ENCODE measurements at places on chromosomes 5 and 9. TPM values are rescaled to one million over a fixed set of nuclear protein-coding genes. Genes with fewer than 3 reads are reported as not detected.

The BRD8 gene
- 17.0 TPM for polyA plus RNA-seq

The UBE2QL1 gene
- polyA plus RNA-seq, result 0.27 TPM

The ZDHHC11B gene
- 5.3 TPM for polyA plus RNA-seq

The FOXI1 gene
- not detected for polyA plus RNA-seq

The KCNV2 gene
- polyA plus RNA-seq, result not detected

The SV2C gene
- 1.6 TPM for polyA plus RNA-seq

The PLGRKT gene
- polyA plus RNA-seq, result 55.0 TPM

The GAS1 gene
- polyA plus RNA-seq, result 0.89 TPM

The SPINK1 gene
- 258 TPM for polyA plus RNA-seq

The LECT2 gene
- polyA plus RNA-seq, result not detected

The PKD2L2 gene
- not detected for polyA plus RNA-seq

The C9orf153 gene
- polyA plus RNA-seq, result not detected

The PCDHB15 gene
- polyA plus RNA-seq, result 1.7 TPM

The CYSRT1 gene
- polyA plus RNA-seq, result 2.2 TPM

The PHF2 gene
- 14.9 TPM for polyA plus RNA-seq

The PPP1R2B gene
- polyA plus RNA-seq, result not detected

The COL15A1 gene
- 12.5 TPM for polyA plus RNA-seq

The CCIN gene
- not detected for polyA plus RNA-seq

The PCDHB3 gene
- polyA plus RNA-seq, result not detected

The TPD52L3 gene
- not detected for polyA plus RNA-seq

The IFNA13 gene
- not detected for polyA plus RNA-seq

The ADAMTS12 gene
- 0.37 TPM for polyA plus RNA-seq

The SEPTIN8 gene
- polyA plus RNA-seq, result 14.6 TPM

The ITGA1 gene
- 1.6 TPM for polyA plus RNA-seq

The DNAH5 gene
- not detected for polyA plus RNA-seq

The SLC30A5 gene
- polyA plus RNA-seq, result 22.7 TPM

The IL5 gene
- polyA plus RNA-seq, result 0.43 TPM

The ARSI gene
- not detected for polyA plus RNA-seq

The SPAAR gene
- 0.53 TPM for polyA plus RNA-seq

The OR1J2 gene
- not detected for polyA plus RNA-seq

The GPR151 gene
- not detected for polyA plus RNA-seq

The ACER2 gene
- polyA plus RNA-seq, result 1.1 TPM

The DOLPP1 gene
- 27.4 TPM for polyA plus RNA-seq

The ANKRD33B gene
- polyA plus RNA-seq, result 0.27 TPM

The SAXO1 gene
- polyA plus RNA-seq, result 0.01 TPM

The TNC gene
- polyA plus RNA-seq, result 0.54 TPM

The TNPO1 gene
- 69.3 TPM for polyA plus RNA-seq

The ADAMTS13 gene
- polyA plus RNA-seq, result 6.5 TPM

The DDX4 gene
- polyA plus RNA-seq, result not detected

The COL23A1 gene
- 1.6 TPM for polyA plus RNA-seq

The ORM2 gene
- polyA plus RNA-seq, result not detected

The ADAMTS16 gene
- 0.66 TPM for polyA plus RNA-seq

The PCDHAC1 gene
- polyA plus RNA-seq, result 0.27 TPM

The PCDHGA11 gene
- not detected for polyA plus RNA-seq

The CDHR2 gene
- polyA plus RNA-seq, result 50.1 TPM

The OLFM1 gene
- 1.4 TPM for polyA plus RNA-seq

The COL27A1 gene
- 1.1 TPM for polyA plus RNA-seq

The CDH9 gene
- not detected for polyA plus RNA-seq

The OR1N2 gene
- polyA plus RNA-seq, result not detected

Data from small intestine (tissue), 16 donors.